ENCODE measurements at places on chromosomes 7 and 10. TPM values are rescaled to one million over a fixed set of nuclear protein-coding genes. Genes with fewer than 3 reads are reported as not detected.

The CTAGE6 gene
- total RNA-seq, result not detected

The HOXA6 gene
- total RNA-seq, result 7.7 TPM

The CHST3 gene
- 29.3 TPM for total RNA-seq

The STEAP4 gene
- 19.9 TPM for total RNA-seq

The OR2A1 gene
- not detected for total RNA-seq

The AVL9 gene
- 26.6 TPM for total RNA-seq

The GNAT3 gene
- not detected for total RNA-seq

The AMPH gene
- total RNA-seq, result 2.0 TPM

The CADPS2 gene
- 3.9 TPM for total RNA-seq

The MYOZ1 gene
- total RNA-seq, result 0.73 TPM

The POLR1F gene
- 13.8 TPM for total RNA-seq

The COX15 gene
- 28.4 TPM for total RNA-seq

The RARRES2 gene
- 17.5 TPM for total RNA-seq

The WEE2 gene
- not detected for total RNA-seq

The RBM20 gene
- 3.0 TPM for total RNA-seq

The OPN1SW gene
- not detected for total RNA-seq

The WDR86 gene
- total RNA-seq, result 0.81 TPM

The HKDC1 gene
- 0.13 TPM for total RNA-seq

The EEPD1 gene
- 18.2 TPM for total RNA-seq

The C10orf90 gene
- 6.5 TPM for total RNA-seq

The DGKB gene
- total RNA-seq, result not detected

The BLVRA gene
- total RNA-seq, result 28.4 TPM

The AZGP1 gene
- 590 TPM for total RNA-seq

The THSD7A gene
- 0.42 TPM for total RNA-seq

The ITGA8 gene
- total RNA-seq, result 2.8 TPM

The SPAG6 gene
- total RNA-seq, result 0.34 TPM

The GLI3 gene
- total RNA-seq, result 25.7 TPM

Data from suprapubic skin (tissue), 4 donors.